ENCODE measurements at places on chromosomes 5 and 9. TPM values are rescaled to one million over a fixed set of nuclear protein-coding genes. Genes with fewer than 3 reads are reported as not detected.

GRCh38 chr5:137488516-137488915 lies 10.6 kb downstream of the SPOCK1 start:
- no peak overlapping the region for H3K27ac ChIP-seq
- H3K36me3 ChIP-seq = no peaks in the 10 kb centered on the region

BTNL8 gene
- 6.6 TPM for total RNA-seq

DNA sequence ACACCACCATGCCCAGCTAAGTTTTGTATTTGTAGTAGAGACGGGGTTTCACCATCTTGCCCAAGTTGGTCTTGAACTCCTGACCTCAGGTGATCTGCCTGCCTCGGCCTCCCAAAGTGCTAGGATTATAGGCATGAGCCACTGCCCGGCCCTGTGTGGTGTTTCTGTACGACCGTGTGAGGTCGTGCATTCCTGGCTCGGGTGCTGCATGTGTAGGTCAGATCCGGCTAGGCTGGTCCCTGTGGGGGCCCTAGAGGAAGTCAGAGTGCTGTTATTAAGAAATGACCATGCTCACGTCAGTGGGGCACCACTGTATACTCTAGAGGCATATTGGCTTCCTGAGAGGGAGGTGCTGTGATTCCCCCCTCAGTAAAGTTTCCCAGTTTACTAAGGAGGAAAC lies 13.7 kb downstream of the WNK2 start:
- no peaks in the 10 kb centered on the region for H3K36me3 ChIP-seq
- no peak overlapping the region for H3K4me3 ChIP-seq
- DNase-seq = no peak

GABBR2 gene
- total RNA-seq = not detected

GRCh38 chr9:120934281-120934680 lies 7.7 kb upstream of the TRAF1 start:
- no peaks in the 10 kb centered on the region for H3K27me3 ChIP-seq
- H3K4me1 ChIP-seq = peaks cover 7% of the 10 kb centered on the region
- no peak overlapping the region for H3K4me3 ChIP-seq
- H3K36me3 ChIP-seq = no peaks in the 10 kb centered on the region

DNA sequence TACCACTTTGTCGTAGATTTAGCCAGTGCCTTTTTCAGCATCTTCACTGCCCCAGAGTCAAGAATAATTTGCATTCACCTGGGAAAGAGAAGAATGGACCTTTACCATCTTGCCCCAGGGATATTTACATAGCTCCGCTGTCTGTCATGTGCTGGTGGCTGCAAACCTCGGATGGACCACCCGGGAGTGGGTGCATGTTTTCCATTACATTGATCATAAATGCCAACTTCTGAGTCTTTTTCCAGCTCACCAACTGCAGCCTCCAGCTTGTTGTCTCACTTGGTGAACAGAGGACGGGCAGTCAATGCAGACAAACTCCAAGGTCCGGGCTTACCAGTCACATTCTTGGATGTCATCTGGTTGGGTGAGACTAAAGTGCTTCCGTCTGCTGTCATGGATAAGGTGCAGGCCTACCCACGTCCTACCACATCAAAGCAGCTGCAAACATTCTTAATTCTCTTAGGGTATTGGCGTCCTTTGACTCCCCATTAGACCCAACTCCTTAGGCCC lies 155.8 kb upstream of the APC start:
- DNase-seq = no peak
- no peaks in the 10 kb centered on the region for H3K36me3 ChIP-seq
- no peaks in the 10 kb centered on the region for H3K27me3 ChIP-seq
- H3K4me1 ChIP-seq = no peaks in the 10 kb centered on the region
- no peak overlapping the region for H3K4me3 ChIP-seq

DNA sequence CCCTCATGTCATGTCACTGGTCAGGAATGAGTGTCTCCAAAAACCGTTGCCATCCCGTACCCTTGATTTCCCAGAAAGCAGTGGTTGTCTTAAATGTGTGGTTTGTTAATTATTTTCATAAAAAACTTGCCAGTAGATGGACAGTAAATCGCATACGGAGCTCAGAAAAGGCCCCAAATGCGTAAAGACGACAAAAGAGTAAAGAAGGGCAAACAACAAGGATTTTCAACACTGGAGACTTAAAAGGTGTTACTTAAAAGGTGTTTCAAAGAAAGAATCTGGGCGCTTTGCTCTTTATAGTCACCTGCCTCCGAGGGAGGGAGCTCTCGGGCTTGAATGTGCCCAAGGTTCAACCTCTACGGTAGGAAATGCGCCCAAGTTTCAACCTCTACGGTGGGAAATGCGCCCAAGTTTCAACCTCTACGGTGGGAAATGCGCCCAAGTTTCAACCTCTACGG lies 734 bp downstream of the KIF27 start:
- H3K4me1 ChIP-seq = peaks cover 7% of the 10 kb centered on the region
- peak; percentile 72 for DNase-seq
- H3K4me3 ChIP-seq = peak overlapping the region; percentile 65
- no peaks in the 10 kb centered on the region for H3K27me3 ChIP-seq
- H3K27ac ChIP-seq = peak overlapping the region; percentile 97

DNA sequence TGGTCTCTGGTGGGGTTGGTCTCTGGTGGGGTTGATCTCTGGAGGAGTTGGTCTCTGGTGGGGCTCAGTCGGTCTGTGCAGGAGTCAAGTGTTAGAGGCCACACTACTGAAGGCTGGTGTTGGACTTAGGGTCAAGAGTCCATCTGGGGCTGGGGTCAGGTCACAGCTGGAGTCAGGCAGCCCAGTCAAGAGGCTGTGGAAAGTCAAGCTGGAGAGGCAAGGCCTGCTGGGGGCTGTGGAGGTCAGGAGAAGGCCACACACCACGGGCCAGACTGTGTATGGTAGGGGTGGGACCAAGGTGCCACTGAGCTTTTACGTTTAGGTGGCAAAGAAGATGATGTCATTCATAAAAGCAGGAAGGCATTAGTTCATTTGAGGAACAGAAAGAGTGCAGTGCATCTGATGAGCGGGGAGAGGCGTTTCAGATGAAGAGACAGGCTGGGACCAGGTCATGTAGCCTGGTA lies 16.7 kb upstream of the CD74 start:
- H3K4me1 ChIP-seq = no peaks in the 10 kb centered on the region
- no peaks in the 10 kb centered on the region for H3K27me3 ChIP-seq
- H3K4me3 ChIP-seq = no peak overlapping the region
- H3K36me3 ChIP-seq = no peaks in the 10 kb centered on the region

DNA sequence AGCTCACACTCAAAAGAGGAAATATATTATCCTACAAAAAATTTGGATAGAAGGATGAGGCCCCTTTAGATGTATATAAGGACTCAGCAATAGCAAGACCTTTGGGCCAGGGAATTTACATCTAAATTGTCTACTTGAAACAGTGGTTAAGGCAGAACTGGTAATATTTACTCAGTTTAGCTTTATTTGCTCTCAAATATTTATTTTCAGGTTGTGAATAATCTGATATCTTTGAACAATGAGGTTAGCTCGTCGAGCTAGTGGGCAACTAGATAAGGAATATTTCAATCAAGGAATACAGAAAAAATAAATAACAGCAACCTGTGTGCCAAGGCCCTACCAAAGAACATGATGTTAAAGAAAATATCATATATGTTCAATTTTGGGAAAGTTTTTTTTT lies 966.3 kb downstream of the DTWD2 start:
- DNase-seq = no peak
- H3K27ac ChIP-seq = no peak overlapping the region
- no peaks in the 10 kb centered on the region for H3K4me1 ChIP-seq
- H3K36me3 ChIP-seq = no peaks in the 10 kb centered on the region

HTR1A gene
- not detected for total RNA-seq

- peaks cover 9% of the 10 kb centered on the region for H3K27me3 ChIP-seq
- H3K36me3 ChIP-seq = no peaks in the 10 kb centered on the region
- peaks cover 8% of the 10 kb centered on the region for H3K4me1 ChIP-seq
- DNase-seq = no peak
- H3K4me3 ChIP-seq = no peak overlapping the region
These were observed 6.7 kb upstream of the ISL1 start for GRCh38 chr5:51376509-51376908.

- H3K27me3 ChIP-seq = no peaks in the 10 kb centered on the region
- H3K4me1 ChIP-seq = peaks cover 14% of the 10 kb centered on the region
- H3K27ac ChIP-seq = no peak overlapping the region
These were observed 13.5 kb downstream of the GFPT2 start for GRCh38 chr5:180339583-180340183.

RFESD gene
- total RNA-seq = 1.7 TPM

DNA sequence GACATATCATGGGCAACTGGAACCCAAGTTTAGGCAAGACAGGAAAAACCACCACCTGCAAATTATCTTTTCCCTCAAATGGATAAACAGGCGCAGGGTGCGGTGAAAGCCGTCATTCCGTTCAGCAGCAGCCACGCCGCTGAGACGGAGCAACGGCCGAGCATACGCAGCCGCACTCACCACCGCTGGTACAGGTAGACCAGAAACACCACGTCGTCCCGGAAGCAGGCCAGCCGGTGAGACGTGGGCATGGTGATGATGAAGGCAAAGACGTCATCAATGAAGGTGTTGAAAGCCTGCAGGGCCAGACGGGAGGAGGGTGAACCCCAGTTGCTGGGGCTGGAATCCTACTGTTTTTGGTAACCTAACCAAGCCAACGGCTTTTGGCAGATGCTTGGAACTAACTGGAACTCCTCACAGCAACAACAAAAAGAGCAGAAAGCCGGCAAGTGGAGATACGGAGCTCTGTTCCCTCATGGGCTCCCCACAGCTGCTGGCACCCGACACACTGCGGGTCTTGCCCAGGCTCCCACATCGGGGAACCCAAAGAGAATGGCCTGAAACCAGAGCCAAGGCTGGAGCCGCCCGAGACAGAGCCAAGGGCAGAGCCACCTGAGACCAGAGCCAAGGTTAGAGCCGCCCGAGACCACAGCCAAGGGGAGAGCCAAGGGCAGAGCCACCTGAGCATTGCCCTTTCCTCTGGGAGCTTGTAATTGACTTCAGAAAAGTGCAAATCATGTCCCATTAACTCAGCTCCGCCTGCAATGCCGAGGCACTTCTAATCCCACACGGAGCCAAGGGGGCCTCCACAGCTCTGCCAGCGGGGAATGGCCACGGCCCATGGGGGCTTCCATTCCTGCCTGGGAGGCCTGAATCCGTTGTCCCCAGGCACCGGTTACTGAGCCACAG lies 24.2 kb downstream of the CLPTM1L start:
- H3K27me3 ChIP-seq = no peaks in the 10 kb centered on the region
- no peak for DNase-seq
- no peak overlapping the region for H3K4me3 ChIP-seq

DNA sequence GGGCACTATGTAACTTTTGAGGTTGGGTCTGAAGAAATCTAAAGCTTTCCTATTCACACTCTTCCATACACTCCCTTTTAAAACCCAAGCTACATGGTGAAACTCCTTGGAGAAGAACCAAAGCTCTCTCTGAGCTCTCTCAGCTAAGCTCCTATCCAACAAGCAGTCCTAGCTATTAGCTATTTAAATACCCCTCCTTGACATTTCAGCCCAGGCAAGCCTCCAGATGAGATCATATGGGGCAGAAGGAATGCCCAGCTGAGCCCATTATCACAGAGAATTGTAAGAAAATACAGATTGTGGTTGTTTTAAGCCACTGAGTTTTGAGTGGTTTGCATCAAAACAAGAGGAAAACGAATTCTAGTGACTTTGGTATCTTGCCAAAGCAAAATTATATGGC lies 15.2 kb downstream of the HSPB3 start:
- no peaks in the 10 kb centered on the region for H3K36me3 ChIP-seq
- no peaks in the 10 kb centered on the region for H3K27me3 ChIP-seq
- no peak overlapping the region for H3K4me3 ChIP-seq
- H3K27ac ChIP-seq = no peak overlapping the region
- H3K4me1 ChIP-seq = no peaks in the 10 kb centered on the region

GABRA6 gene
- not detected for total RNA-seq

DNA sequence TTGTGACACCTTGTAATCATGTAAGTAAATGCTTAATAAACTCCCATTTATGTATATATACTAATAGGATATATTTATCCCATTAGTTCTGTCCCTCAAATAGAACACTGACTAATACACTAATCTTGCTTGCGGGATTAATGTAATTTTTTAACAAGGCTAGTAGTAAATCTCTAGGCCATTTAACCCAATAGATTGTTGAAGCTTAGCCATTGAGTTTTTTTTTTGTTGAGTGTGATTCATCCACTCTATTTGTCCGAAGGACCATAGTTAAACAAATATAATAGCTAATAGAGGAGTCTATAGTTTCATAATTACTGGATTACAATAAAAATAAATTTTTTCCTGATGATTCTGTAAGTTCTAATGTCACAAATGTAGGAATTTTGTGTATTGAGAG lies 474.4 kb downstream of the CDH9 start:
- H3K27me3 ChIP-seq = no peaks in the 10 kb centered on the region
- DNase-seq = no peak
- H3K36me3 ChIP-seq = no peaks in the 10 kb centered on the region
- H3K4me3 ChIP-seq = no peak overlapping the region
- H3K4me1 ChIP-seq = no peaks in the 10 kb centered on the region

TTC23L gene
- total RNA-seq = not detected

DNA sequence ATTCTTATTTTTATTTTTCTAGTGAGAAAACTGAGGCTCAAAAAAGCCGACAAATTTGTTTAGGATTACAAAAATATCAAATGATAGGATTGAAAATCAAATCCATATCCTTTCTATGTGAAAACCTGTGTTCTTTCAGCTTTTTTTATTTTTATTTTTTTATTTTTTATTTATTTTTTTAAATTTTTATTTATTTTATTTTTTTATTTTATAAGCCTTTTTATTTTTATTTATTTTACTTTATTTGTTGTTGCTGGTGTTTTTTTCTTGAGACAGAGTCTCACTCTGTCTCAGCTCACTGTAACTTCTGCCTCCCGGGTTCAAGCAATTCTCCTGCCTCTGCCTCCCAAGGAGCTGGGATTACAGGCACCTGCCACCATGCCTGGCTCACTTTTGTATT lies 45.4 kb upstream of the CDKN2B start:
- H3K27ac ChIP-seq = no peak overlapping the region
- DNase-seq = no peak
- no peaks in the 10 kb centered on the region for H3K27me3 ChIP-seq
- H3K4me1 ChIP-seq = peaks cover 3% of the 10 kb centered on the region
- H3K4me3 ChIP-seq = no peak overlapping the region
- no peaks in the 10 kb centered on the region for H3K36me3 ChIP-seq

Measured in Peyer's patch (tissue), 4 donors.